ENCODE measurements at places on chromosomes 7 and 10.

GRCh38 chr10:98846787-98847186 is 388.9 kb downstream of the HPSE2 start:
- no peak for DNase-seq

GRCh38 chr7:37330775-37331174 is 117.9 kb downstream of the ELMO1 start:
- DNase-seq: no peak

DNA sequence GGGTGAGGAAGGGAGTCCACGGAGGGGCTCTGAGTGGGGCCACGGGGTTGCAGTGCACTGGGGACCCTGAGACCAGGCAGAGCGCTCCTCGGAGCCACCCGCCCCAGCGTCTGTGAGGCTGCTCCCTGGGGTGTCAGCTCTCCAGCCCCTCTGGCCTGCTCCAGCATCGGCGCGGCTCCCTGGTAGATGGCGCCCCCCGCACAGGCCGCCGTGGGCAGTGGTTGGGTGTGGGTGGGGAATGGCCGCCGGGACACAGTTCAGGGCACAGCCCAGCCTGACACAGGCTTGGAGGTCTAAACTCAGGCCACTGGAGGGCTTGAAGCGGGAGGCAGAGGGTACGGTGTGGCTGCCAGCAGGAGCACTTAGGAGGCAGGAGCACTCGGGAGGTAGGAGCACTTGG is 222.6 kb upstream of the PPP2R2D start:
- no peak for DNase-seq

- no peak for DNase-seq
These were observed 36.8 kb downstream of the NACAD start for GRCh38 chr7:45052011-45052410.

- DNase-seq: no peak
These were observed 165.7 kb downstream of the SORCS3 start for GRCh38 chr10:104806801-104807200.

DNA sequence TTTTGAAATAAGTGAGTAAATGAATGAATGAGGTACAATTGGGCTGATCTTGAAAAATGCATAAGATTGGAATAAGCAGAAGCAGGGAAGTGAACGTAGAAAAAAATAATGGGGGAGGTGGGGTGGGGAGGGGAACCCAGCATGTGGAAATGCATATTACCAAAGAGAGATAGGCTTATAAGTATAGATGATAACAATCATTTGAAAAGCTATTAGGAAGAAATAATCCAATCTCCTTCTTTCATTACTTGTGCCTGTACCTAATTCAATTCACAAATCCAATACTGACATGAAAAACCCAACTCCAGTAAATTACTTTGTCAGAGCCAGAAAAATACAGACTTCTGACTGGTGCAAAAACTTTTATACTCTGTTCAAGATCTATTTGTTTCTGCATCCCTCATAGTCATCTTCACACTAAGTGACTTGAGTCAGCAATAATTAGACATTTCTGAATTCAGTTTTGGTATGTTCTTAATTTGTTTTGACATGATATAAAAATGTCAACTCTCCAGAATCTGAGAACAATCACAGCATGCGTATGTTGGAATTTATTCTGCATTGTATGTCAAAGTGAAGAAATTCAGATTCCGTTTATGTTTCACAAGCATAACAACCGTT is 99.2 kb downstream of the IQUB start:
- no peak for DNase-seq

GRCh38 chr7:73829505-73829904 is 1.3 kb upstream of the CLDN4 start:
- DNase-seq: no peak

DNA sequence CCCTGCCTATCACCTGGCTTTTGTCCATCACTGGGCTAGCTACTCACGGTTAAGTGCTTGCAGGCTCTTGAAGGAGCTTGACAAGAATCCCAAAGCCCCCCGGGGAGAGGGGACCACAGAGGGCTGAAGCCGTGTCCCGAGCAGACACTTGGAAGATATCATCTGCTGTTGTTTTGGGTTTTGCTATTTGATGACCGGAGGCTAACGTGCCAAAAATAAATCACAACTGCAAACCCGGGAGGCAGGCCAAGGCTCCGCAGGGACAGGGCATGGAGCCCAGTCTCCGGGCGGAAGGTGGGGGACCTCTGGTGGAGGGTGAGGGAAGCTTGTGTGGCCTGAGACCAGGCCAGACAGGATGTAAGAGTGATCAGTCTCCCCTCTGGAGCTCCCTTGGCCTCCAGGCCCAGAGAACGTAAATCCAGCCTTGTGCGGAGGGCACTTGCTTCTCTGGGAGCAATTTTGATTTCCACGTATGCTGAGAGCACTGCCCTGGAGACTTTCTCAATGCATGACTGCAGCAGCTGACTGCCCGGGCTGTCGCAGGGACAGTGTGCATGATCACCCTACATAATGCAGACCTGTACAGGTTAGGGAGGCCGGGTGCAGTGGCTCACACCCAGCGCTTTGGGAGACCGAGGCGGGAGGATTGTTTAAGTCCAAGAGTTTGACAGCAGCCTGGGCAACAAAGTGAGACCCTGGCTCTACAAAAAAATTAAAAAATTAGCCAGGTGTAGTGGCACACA is at the start of gene PHKG1:
Gene PHKG1, minus strand, starts transcription at position 164 of the 743 bp plus-strand sequence. CDS start 4,011 bp downstream, outside the sequence.
- peak; percentile 79 for DNase-seq

- DNase-seq: no peak
These were observed 20.4 kb upstream of the ANTXRL start for GRCh38 chr10:46266306-46266985.

- DNase-seq: no peak
These were observed 28.6 kb downstream of the VCL start for GRCh38 chr10:74026428-74027015.

- DNase-seq: no peak
These were observed 31.1 kb upstream of the RHBDD2 start for GRCh38 chr7:75847707-75848106.

DNA sequence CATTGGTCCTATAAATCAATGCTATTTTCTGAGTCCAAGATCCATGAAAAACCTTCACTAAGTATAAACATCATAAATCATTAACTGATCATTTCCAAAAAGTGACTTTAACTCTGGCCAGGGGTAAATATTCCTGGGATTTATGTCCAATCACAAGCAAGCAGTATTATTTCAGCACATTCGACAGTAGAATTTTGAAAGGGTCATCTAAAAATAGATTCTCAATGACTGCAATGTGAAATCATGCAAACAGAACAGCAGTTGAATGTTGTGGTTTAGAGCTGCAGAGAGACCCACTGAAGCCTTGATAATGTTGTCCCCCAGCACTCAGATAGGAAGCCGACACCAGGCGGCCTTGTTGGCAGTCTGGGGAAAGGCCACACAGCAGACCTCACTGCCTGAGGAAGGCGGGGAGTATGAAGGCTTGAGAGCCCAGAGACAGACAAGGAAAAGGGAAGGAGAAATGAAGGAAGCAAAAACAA is 38.1 kb downstream of the FAM107B start:
- no peak for DNase-seq

DNA sequence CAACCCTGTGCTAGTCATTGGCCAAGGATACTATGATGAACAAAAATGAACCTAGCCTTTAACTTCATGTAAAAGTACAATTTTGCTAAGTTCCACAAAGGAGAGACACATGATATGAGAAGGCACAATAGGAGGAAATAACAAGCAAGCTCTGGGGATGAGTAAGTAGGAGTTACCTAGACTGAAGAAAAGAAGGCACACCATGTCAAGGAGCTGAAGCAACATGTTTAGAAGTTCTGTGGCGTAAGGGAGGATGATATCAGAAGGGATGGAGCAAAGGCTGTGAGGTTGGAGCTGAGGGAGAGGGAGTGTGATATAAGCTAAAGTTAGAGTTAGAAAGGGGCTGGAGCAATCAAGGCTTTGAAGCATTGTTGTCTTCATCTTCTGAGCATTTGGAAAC is 25.6 kb downstream of the KIFBP start:
- no peak for DNase-seq

GRCh38 chr10:70296406-70296899 is 12.6 kb upstream of the NPFFR1 start:
- DNase-seq: peak; percentile 51

DNA sequence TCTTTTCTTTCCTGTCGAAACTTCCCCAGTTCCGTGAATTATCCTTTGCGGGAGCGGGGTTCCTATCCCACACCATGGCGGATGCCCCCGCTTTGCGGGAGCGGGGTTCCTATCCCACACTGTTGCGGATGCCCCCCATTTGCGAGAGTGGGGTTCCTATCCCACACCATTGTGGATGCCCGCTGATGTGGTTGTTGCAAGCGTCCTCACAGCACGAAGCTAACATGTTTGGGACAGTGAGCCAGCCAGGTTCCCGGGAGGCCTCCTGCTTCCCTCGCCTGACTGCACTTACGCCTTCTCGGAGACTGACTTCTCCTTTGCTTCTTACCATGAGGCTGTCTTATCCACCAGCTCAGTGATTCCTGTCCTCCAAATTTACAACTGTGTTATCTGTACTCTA is 134.7 kb downstream of the VIPR2 start:
- DNase-seq: no peak

- DNase-seq: no peak
These were observed 15.9 kb upstream of the FAM171A1 start for GRCh38 chr10:15387021-15387420.

- no peak for DNase-seq
These were observed 353.6 kb downstream of the PTEN start for GRCh38 chr10:88216976-88217375.

DNA sequence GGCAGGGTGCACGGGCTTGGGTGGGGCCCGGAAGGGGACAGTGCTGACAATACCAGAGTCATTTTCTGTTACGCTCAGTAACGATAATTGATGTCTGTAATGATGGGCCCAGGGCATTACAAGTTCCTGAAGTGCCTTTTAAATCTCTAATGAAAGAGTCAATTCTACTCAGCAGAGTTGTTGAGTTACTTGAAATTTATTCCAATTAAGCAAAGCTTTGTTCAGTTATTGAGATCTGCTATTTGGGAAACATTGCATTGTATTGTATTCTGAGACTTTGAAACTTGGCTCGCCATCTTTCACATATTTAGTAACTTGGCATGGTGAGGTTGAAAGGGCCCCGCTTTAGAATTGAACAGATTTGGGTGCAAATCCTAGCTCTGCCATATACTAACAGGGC is 34.7 kb downstream of the MINDY4 start:
- no peak for DNase-seq

- DNase-seq: no peak
These were observed 4.7 kb downstream of the OPTN start for GRCh38 chr10:13104697-13105096.

GRCh38 chr7:40134428-40135316 is at the start of the genes MPLKIP and SUGCT:
Gene MPLKIP (minus strand): TSS chr7:40134622. CDS start chr7:40134567, 55 bp downstream.
Gene SUGCT (plus strand): TSS chr7:40135005.
- DNase-seq: peak; percentile 97

Data from iPS-NIHi11 (cell line).